ENCODE measurements at places on chromosomes 12 and 14.

GRCh38 chr14:59060841-59061240 lies 127.6 kb upstream of the DAAM1 start:
- DNase-seq: no peak

- DNase-seq: no peak
These were observed 338.8 kb downstream of the DPF3 start for GRCh38 chr14:72554994-72555608.

GRCh38 chr14:20486684-20487395 lies 17.6 kb downstream of the PNP start:
- no peak for DNase-seq

- DNase-seq: no peak
These were observed 46.7 kb upstream of the KLRD1 start for GRCh38 chr12:10260927-10261326.

- no peak for DNase-seq
These were observed 305.0 kb downstream of the NELL2 start for GRCh38 chr12:44571006-44571550.

GRCh38 chr14:22202313-22202712 lies 386.7 kb downstream of the DAD1 start:
- DNase-seq: no peak

GRCh38 chr12:20040831-20041230 lies 327.5 kb upstream of the PDE3A start:
- no peak for DNase-seq

DNA sequence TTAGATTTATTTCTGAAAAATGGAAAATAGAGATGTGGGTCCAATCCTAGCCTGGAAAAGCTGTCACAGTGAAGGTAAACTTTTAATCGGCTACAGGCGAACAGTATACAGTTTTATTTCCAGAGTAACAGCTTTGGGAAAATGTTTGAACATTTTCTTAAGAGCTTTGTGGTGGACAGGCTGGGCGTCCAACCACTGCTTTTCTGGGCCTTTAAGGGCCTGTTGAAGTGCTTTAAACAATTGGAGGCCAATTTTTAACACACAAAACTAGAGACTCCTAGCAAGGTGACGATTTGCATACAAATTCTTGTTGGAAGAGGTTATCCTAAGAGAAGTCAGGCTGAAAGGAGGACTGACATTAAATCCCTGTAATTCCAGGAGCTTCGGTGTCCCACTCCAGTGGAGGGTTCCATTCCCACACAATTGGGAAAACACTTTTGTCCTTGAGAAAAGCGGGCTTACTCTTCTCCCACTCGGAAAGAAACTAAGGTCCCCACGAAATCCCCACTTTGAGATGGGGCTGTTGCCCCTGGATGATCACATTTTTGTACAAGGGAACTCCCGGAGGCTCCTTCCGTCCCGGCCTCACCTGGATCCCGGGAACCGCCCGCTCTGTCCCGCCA lies 26.9 kb downstream of the BCL11B start:
- no peak for DNase-seq

GRCh38 chr12:107537464-107538119 lies 148.0 kb upstream of the PWP1 start:
- no peak for DNase-seq

DNA sequence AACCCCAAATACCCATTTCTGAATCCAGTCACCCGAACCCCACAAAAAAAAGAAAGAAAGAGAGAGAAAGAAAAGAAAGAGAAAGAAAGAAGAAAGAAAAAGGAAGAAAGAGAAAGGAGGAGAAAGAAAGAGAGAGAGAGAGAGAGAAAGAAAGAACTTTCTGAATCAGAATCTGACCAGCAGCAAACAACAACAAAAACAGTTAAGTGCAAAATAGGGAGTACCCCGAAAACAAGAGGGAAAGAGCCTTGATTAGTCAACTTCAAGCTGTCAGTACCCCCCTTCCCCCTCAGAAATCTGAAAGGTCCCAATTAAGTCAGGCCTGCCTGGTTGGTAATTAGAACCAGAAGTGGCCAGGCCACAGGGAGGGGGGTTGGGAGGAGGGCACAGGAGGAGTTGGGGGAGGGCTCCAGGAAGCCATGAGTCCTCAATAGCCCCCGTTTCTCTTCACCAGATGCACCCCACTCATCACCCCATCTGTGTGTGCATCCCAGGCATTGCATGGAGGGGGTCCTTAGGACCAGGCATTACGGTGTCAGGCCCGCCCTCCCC lies 9.8 kb downstream of the RARG start:
- no peak for DNase-seq

DNA sequence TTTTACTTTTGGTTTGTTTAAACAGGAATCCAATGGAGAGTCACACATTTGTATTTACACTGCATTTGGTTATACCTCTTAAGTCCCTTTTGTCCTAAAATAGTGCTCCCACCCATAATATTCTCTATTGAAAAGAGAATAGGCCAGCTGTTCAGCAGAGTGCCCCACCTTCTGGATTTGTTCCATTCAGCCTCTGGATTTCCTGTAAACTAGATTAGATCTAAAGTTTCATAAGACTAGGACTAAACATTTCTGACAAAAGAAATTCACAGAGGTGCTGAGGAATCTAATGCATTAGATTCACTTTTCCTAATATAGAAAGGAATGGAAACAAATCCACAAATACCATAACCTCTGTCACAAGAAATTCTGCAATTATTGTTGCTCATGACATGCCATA lies 38.1 kb downstream of the GCH1 start:
- no peak for DNase-seq

DNA sequence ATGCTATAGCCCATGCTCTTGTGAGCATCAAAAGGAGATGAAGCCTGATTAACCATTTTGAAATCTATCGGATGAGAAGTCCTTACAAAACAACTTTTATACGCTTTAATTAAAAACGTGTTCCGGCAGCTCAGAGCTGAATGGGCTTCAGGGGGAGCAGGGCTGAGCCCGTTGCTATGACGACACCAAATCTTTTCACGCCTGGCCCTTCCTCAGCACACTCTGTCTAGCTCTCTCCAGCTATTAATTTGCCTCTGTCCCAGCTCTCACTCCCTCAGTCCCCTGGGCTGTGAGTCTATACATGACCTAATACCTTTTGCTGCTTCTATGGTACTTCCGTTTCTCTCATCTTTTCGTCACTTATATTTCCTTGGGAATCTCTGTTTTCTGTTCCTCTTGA lies 15.8 kb downstream of the FOXA1 start:
- DNase-seq: no peak

DNA sequence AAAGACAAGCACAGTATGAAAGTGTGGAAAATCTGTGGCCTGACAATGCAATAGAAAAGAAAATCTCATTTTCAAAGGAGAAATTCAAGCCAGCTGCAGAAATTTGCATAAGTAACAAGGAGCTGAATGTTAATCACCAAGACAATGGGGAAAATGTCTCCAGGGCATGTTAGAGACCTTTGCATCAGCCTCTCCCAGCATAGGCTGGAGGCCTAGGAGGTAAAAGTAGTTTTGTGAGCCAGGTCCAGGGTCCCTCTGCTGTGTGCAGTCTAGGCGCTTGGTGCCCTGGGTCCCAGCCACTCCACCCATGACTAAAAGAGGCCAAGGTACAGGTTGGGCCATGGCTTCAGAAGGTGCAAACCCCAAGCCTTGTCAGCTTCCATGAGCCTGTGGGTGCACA lies 58.3 kb downstream of the TESPA1 start:
- DNase-seq: no peak

DNA sequence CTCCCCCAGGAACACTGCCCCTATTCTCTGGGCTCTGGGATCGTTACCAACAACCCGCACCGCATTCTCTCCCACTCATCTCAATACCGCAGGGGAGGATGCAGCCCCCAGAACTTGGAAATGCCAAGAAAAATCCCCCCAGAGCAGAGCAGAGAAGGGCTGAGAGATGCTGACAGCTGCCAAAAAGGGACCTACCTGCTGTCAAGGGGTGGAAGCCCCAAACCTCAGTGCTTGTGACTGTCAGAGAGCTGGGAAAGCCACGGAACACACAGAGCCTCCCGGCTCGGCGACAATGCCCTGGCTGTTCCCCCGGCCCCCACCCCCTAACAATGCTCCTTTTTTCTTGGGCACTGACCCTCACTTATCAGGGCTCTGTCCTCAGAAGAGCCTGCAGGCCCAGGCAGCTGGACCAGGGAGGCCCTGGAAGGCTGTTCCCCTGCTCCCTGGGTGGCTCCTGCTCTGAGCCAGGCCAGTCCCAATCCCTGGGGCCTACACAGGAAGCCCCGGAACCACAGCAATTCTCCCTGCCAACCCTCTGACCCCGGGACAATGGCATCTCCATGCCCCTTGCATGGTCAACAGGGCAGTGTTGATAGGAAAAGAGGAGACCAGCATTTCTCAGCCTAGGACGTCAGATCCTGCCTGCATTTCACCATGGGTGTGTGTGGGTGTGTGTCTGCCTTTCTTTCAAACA lies 78.9 kb downstream of the ITPK1 start:
- no peak for DNase-seq

GRCh38 chr12:72746048-72746447 lies 473.9 kb downstream of the TRHDE start:
- DNase-seq: no peak

DNA sequence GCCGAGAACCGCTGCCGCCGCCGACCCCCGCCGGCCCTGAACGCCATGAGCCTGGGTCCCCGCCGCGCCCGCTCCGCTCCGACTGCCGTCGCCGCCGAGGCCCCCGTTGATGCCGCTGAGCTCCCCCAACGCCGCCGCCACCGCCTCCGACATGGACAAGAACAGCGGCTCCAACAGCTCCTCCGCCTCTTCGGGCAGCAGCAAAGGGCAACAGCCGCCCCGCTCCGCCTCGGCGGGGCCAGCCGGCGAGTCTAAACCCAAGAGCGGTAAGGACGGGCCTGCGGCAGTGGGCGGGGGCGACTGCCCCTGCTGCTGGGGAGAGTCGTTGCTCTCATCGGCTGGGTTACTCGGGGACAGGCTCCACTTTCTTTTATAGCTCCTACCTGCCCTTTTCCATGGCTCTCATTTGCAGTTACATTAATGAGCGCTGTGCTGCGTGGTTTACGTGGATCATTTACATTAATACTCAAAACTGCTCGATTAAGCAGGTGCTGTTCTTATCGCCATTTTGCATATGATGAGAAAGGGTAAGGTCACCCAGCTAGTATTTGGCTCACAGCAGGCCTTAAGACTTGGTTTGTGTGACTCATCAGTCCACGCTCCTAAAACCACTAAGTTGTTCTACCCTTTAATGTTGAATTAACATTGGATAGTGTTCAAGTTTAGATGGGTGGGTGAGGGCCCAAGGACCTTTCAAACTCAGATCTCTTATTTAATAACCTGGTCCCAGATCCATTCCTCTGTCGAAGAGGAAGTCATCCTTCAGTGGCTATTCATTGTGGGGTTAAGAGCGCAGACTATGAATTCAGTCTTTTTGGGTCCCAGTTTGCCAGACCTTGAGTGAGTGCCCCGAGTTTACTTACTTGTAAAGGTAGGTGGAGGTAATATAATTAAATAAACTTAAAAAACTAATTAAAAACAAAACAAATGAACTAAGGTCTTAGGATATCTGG lies 823 bp downstream of the RNF10 start:
- DNase-seq: peak; percentile 56

DNA sequence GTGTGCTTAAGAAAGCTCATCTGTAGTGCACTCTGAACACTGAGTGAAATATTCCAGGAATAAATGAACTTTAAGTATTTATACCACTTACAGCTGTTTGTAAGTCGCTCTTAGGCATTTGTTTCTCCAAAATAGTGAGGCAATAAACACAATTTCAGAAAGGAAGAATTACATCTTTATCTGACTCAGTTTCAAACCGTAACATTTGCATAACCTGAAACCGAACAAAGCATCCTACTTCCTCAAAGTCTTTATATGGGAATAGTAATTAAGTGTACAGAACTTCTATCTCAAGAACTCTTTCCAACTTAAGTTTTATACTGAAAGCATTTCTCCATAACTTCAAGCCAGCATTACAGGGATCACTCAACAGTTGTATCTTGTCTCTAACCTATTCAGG lies 58.4 kb downstream of the SOX5 start:
- DNase-seq: no peak

- DNase-seq: no peak
These were observed 1361.7 kb downstream of the FSCB start for GRCh38 chr14:43145361-43145760.

GRCh38 chr12:50848963-50849362 lies 6.2 kb downstream of the TMPRSS12 start:
- no peak for DNase-seq

- no peak for DNase-seq
These were observed 12.6 kb downstream of the SLC8B1 start for GRCh38 chr12:113322343-113322742.

- DNase-seq: peak; percentile 7
These were observed 76.7 kb downstream of the SH2B3 start for GRCh38 chr12:111482462-111482861.

GRCh38 chr12:54444206-54444605 lies 25.1 kb upstream of the ITGA5 start:
- no peak for DNase-seq

GRCh38 chr14:64696355-64696857 lies 7.8 kb upstream of the PLEKHG3 start:
- peak; percentile 45 for DNase-seq

GRCh38 chr14:93095742-93096510 lies 19.8 kb downstream of the ITPK1 start:
- DNase-seq: no peak

- no peak for DNase-seq
These were observed 81.1 kb upstream of the C14orf132 start for GRCh38 chr14:95958105-95958504.

GRCh38 chr12:78177298-78177697 lies 346.6 kb downstream of the NAV3 start:
- DNase-seq: no peak

DNA sequence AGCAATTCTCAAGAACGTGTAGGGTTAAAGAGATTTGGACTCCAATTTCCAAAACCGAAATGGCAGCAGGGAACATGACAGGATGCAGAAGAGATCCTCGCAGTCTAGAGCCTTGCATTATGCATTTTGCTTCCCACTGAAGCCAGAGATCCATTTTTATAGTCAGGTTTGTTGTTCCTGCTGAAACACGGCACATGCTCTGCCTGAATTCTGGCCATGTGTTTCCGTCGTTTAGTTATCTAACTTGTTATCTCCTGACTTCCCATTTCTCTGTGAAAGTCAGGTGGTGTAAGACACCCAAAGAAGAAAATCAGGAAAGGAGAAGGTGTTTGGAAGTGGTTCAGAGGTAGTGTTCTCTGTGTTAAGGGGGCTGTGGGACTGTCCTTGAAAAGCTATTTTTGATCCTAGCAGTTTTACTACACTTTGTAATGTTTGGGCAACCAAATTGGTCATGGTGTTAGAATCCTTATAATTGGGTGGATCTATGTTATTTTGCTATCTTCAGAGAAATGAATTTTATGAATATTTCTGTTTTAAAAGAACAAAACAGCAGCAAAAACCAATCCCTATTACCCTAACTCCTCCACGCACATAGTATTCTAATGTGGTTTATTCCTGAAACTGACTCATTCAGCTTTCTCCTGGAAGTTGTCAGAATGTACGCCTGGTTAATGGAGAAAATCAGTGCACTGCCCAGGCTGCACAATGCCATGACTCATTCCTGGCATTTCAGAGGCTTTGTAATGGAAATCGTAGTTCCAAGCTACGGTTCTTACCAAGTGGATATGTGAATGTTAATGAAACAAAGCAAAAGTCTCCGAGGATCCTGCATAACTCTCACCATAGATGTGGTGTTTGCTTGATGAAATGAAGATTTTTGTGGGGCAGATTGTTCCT lies 110.1 kb downstream of the SAMD4A start:
- DNase-seq: no peak
